HS-5 (cell line): ENCODE measurements at places on chromosomes 11 and 22.

GRCh38 chr11:95827696-95828095 is 37.4 kb downstream of the CEP57 start:
- DNase-seq: no peak

DNA sequence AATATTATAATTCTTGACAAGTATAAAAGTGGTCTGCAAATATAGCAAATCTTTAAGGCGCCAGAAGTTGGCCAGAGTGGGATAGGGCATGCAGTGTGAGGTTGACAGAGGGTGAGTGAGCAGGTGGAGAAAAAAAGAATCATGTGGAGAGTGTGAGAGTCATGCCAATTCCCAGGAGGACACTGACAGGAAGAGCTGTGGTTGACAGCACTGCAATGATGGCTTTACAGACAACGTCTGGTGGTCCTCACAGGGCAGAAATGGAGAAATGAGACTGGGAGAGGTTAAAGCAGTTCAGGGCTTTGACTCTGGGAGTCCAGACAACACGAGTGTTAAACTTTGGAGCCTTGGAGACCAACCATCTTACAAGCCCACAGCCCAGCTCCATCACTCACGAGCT is 34.9 kb downstream of the SERPIND1 start:
- no peak for DNase-seq

GRCh38 chr11:105548359-105548758 is 61.5 kb upstream of the GRIA4 start:
- DNase-seq: no peak

- no peak for DNase-seq
Measured at GRCh38 chr11:27635567-27636037, 64.7 kb downstream of the BDNF start.

DNA sequence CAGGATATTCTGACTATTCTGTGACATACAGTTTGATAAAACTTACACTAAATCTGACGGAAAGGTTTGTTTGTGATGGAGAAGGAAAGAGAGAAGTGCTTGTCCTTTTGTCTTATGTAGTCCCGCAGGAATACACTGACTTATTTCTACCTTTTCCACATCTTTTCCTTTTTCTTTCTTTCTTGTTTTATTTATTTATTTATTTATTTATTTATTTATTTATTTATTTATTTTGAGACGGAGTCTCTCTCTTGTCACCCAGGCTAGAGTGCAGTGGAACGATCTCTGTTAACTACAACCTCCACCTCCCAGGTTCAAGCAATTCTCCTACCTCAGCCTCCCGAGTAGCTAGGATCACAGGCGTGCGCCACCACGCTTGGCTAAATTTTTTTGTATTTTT is 31.0 kb upstream of the OR10G7 start:
- DNase-seq: no peak

GRCh38 chr11:102757823-102758549 is 22.4 kb downstream of the MMP10 start:
- peak; percentile 72 for DNase-seq

GRCh38 chr11:69267395-69267805 is 26.6 kb upstream of the MYEOV start:
- no peak for DNase-seq

DNA sequence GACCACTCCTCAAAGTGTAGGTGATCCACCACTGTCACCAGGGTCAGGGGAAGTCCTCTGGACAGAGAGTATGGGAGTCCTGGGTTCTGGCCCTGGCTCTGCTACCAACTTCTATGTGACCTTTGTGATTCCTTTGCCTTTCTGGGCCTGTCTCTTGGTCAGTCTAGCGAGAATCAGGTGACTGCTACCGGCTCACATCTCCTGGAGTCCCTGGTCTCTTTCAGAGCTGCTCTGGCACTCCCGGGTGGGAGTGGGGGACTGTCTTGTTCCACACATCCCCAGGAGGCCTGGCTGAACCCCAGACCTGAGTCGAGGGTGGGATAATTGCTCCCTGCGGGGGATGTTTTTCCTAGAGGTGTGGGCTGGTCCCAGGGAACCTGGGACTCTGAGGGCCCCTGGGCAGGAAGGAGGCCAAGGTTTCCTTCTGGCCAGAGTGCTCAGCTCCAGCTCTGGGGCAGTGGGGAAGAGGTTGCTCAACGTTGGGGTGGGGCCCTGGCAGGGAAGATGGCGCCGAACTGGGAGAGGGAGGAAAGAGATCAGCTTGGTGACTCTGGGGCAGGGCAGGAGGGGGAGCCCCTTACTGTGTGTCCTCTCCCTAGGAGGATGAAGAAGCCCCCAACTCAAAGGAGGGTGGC is 2.1 kb downstream of the SOX10 start:
- no peak for DNase-seq

DNA sequence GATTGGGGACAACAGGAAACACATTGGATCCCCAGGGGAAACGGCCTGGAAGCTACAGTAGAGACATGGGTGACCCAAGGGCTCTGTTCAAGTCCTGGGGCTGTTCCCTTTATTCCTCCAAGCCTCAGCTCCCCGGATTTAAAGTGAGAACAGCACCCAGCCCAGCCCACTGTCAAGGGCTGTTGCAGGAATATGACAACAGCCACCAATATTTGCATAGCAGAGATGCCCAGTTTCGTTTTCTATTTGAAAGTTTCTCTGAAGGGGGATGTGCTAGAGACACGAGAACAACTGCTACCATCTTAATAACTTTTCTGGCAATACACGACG is 81.1 kb upstream of the WNT7B start:
- no peak for DNase-seq

GRCh38 chr11:127607487-127608085 is 607.0 kb upstream of the KIRREL3 start:
- no peak for DNase-seq

DNA sequence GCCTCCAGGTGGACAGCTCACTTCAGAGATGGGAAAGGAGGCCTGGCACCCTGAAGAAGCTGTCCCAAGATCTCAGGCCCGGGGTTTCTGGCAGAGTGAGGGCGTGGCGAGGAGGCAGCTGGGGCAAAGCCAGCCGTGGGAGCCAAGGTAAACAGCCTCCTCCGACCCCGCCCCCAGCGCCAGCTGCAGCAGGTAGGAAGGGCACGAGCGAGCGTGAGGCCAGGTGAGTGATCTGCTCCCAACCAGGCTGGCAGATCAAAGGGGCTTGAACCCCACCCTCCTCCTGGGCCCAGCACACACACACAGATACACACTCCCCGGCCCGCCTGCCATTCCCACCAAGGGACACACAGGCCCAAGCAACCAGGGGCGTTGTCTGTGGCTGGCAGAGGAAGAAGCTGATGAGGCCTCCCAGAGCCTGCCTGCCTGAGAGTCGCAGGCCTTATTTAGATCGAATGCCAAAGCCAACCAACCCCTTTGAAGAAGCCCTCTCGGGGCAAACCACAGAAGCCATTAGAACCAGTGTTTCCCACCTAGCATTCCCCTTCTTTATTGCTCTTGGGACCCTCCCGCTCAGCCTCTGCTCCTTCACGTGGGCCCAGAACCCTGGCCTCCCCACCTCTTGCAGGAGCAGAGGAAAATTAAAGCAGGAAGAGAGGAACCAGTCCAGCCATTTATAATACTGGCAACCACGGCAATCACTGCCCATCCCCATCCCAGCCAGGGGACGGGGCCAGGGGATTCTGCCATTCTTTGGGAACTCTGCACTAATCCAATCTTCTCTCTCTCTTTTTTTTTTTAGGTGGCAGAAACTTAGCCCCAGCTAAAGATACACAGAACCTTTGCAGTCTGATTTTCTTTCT is 5.0 kb downstream of the PDGFB start:
- no peak for DNase-seq

DNA sequence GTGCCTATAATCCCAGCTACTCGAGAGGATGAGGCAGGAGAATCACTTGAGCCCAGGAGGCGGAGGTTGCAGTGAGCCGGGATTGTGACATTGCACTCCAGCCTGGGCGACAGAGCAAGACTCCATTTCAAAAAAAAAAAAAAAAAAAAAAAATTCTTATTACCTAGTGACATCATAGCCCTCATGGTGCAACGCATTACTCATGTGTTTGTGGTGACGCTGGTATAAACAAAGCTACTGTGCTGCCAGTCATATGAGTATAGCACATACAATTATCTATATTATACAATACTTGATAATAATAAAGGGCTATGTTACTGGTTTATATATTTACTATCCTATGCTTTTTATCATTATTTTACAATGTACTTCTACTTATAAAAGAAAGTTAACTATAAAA is 41.2 kb downstream of the OR2AT4 start:
- DNase-seq: no peak

DNA sequence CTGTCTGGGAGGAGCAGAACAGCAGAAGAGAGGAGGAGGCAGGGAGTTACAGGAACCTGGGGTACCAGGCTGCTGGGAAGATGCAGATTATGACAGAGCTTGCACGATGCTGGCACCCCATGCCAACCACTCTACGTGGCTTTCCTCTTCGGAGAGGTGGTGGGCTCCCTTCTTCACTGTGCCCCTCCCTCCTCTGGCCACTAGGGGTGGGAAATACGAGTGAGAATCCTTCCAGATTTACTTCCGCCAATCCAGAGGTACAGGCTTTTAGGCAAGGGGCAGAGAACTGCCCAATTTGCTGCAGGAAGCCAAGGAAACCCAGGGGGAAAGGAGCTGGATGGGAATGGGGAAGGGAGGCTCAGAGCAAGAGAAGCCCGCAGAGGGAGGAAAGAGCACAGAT is 12.3 kb downstream of the HYOU1 start:
- DNase-seq: no peak

GRCh38 chr22:43467216-43467940 is 55.6 kb downstream of the MPPED1 start:
- DNase-seq: no peak

GRCh38 chr22:38104084-38104483 is 6.4 kb downstream of the BAIAP2L2 start:
- no peak for DNase-seq

GRCh38 chr11:133727774-133728173 is 117.5 kb downstream of the SPATA19 start:
- DNase-seq: no peak
